ENCODE measurements at places on chromosomes 13 and 19.

DNA sequence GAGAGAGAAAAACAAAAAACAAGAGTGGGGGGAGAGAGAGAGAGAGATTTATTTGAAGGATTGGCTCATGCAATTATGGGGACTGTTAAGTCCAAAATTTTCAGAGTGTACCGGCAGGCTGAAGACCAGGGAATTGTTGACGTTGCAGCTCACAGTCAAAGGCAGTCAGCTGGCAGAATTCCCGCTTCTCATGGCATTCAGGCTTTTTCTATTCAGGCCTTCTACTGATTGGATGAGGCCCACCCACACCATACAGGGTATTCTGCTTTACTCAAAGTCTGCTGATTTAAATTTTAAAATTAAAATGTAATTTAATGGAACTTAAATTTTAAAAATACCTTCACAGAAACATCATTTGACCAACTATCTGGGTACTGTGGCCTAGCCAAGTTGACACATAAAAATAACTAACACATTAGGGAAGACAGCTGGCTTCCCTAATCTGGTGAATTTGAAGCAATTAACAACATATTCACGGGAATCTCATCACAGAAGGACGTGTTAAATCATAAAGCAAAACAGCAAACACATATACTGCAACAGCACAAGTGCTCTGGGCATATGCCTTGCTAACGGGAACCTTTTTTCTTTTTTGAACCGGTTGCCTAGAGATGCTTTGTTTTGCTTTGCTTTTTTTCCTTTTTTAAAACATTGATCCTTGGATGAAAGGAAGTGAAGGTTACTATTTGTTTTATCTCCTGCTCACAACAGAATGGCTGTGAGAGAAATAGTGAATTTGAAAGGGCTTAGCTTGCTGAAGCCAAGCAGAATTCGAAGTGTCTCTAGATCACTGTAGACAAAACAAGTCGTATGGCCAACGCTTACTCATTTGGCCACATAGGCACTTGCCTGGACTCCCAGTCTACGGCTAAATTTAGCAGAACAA, 505.1 kb downstream of the IRS2 start:
- DNase-seq = no peak

DNA sequence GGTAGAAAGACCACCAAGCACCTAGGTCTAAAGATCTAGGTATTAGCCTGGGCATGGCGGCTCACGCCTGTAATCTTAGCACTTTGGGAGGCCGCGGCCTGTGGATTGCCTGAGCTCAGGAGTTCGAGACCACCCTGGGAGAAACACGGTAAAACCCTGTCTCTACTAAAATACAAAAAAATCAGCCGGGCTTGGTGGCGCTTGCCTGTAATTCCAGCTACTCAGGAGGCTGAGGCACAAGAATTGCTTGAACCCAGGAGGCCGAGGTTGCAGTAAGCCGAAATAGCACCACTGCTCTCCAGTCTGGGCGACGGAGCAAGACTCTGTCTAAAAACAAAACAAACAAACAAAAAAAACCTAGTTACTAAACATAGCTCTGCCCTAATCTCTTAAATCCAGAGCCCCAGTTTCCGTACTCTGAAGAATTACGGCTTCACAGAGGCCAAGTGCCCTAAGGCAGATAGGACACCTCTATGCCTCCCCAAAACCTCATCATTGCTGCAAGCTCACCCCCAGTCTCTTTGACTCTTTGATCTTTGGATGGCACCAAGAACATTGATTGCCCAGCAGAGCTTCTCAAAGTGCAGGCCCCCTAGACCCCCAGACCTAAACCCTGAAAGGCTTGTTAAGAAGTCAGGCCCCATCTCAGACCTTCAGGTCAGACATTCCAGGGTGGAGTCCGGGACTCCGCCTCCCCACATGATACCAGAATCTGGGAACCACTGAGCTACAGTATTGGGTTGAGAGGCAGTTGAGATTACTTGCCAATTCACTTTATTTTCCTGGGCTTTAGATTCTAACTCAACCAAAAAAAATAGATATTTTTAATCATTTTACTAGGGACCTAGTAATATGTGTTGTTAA, 2.8 kb downstream of the COL4A2 start:
- DNase-seq = no peak

- no peak for DNase-seq
These were observed 1.0 kb downstream of the FSTL3 start for GRCh38 chr19:677201-677600.

DNA sequence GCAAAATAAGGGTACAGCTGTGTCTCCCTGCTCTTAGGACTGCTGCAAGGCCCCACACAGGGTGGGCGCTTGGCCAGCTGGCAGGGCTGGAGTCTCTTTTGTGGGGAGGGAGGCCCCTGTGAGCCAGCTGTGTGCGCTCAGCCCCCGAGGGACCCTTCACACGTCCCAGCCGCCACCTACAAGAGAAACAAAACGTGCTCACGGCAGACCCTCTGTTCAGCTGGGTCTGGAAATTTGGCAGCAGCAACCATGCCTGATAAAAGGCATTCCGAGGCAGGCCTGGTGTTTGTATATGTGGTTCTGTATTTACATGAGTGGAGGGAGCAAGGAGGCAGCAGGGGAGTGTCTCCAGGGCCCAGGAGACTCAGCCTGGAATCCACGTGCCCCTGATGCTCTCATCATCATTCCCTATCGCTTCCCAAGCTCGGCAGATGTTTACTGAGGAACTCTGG, 49.7 kb downstream of the CRTC1 start:
- DNase-seq = no peak

GRCh38 chr13:47932950-47933923, 67.8 kb downstream of the SUCLA2 start:
- no peak for DNase-seq

- no peak for DNase-seq
These were observed 16.3 kb upstream of the RAP2A start for GRCh38 chr13:97417698-97418097.

All from CD4-positive, alpha-beta T cell treated with Interleukin-1 beta for 1 hour (primary cell).